T-helper 17 cell (primary cell): ENCODE measurements at places on chromosomes 7 and 10. TPM values are rescaled to one million over a fixed set of nuclear protein-coding genes. Genes with fewer than 3 reads are reported as not detected.

Gene CYP3A5
- total RNA-seq, result not detected

GRCh38 chr10:17669185-17669872 lies 25.4 kb downstream of the STAM start:
- peak overlapping the region; percentile 85 for H3K4me3 ChIP-seq
- peaks cover 3% of the 10 kb centered on the region for H3K36me3 ChIP-seq
- peak overlapping the region; percentile 95 for H3K27ac ChIP-seq
- H3K27me3 ChIP-seq, result no peaks in the 10 kb centered on the region

DNA sequence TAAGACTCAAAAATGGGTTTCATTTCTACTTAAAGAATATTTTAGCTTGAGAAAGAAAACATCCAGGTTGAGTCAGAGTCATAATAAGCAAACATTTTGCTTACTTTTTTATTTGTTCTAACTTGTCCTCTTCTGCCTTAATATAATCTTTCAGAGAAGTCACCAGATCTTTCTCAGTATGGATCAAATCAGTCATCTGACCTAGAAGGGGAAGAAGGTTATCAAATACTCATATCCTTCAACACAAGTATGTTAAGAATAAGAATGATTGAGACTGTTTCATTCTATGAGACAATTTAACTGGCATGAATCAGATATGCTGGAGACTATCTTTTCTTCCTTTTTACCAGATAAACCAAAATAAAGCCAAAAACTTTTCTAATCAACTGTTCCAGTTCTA lies 23.0 kb downstream of the P4HA1 start:
- peak overlapping the region; percentile 49 for H3K27ac ChIP-seq
- no peak overlapping the region for H3K4me3 ChIP-seq
- H3K4me1 ChIP-seq, result peaks cover 9% of the 10 kb centered on the region
- H3K36me3 ChIP-seq, result peaks cover 3% of the 10 kb centered on the region
- H3K27me3 ChIP-seq, result no peaks in the 10 kb centered on the region

DNA sequence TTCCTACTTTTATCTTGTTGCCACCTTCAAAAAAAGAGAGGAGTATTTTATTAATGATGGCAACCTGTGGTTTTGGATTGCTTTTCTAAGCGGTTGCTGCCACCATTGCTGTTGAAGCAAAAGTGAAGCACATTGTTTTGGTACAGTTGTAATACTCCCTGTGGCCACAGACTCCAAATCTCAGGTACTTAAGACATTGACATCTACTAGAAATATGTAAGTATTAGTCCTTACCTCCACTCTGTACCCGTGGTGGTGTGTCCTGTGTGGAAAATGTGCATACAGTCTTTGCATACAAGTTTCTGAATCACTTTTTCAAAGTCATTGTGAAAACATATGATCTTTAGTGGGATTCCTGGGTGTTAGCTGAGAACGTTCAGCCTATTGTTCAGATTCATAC lies 85.7 kb downstream of the ANLN start:
- no peak overlapping the region for H3K27ac ChIP-seq
- H3K27me3 ChIP-seq, result no peaks in the 10 kb centered on the region
- no peaks in the 10 kb centered on the region for H3K36me3 ChIP-seq
- no peak overlapping the region for H3K4me3 ChIP-seq

GRCh38 chr7:16880554-16880953 lies 1.2 kb downstream of the AGR3 start:
- H3K4me1 ChIP-seq, result no peaks in the 10 kb centered on the region
- no peaks in the 10 kb centered on the region for H3K36me3 ChIP-seq
- H3K27ac ChIP-seq, result no peak overlapping the region
- H3K27me3 ChIP-seq, result peaks cover 5% of the 10 kb centered on the region

Gene CLDN12
- total RNA-seq, result 1.6 TPM

DNA sequence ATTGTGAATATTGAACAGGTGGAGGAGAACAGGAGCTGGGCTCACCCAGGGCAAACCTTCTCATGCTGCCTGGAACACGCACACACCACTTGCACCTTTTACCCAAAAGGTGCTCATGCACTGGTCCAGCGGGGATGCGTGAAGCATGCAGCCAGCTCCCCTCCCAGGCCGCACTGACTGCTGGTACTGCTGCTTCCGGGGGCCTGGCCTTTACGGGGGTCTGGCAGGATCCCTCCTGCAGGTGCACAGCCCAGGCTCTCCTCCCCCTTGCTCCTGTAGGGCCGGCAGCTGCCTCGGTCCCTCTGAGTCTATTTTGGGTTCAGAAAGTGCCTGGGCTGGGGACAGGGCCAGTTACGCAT lies 221.7 kb downstream of the DNAJB6 start:
- H3K27me3 ChIP-seq, result no peaks in the 10 kb centered on the region
- no peak overlapping the region for H3K4me3 ChIP-seq
- H3K27ac ChIP-seq, result no peak overlapping the region
- H3K4me1 ChIP-seq, result no peaks in the 10 kb centered on the region
- DNase-seq, result no peak
- H3K36me3 ChIP-seq, result no peaks in the 10 kb centered on the region

GRCh38 chr10:6689036-6689435 lies 109.0 kb upstream of the PRKCQ start:
- no peak overlapping the region for H3K4me3 ChIP-seq
- peaks cover 2% of the 10 kb centered on the region for H3K36me3 ChIP-seq
- H3K27ac ChIP-seq, result no peak overlapping the region
- H3K27me3 ChIP-seq, result peaks cover 59% of the 10 kb centered on the region
- no peaks in the 10 kb centered on the region for H3K4me1 ChIP-seq

DNA sequence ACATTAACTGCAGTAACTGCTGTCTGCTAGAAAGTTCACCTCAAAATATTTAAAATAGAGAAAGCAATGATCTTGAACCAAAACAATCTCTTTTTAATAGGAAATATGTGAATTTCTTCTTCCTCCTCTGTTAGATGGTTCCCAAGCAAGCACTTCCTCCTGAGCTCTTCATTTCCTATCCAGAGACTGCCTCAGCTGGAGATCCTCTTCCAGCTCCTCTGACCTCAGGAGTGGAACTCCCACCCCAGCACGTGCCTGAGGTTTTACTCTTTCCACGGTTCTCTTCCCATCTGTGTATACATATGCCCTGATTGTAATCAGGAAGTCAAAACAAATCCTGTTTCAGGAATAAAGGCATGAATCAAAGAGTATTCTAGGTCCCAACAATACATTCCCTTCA lies 5.6 kb downstream of the DENND11 start:
- H3K4me1 ChIP-seq, result peaks cover 67% of the 10 kb centered on the region
- H3K4me3 ChIP-seq, result no peak overlapping the region
- DNase-seq, result no peak
- peak overlapping the region; percentile 61 for H3K27ac ChIP-seq
- peaks cover 2% of the 10 kb centered on the region for H3K36me3 ChIP-seq

DNA sequence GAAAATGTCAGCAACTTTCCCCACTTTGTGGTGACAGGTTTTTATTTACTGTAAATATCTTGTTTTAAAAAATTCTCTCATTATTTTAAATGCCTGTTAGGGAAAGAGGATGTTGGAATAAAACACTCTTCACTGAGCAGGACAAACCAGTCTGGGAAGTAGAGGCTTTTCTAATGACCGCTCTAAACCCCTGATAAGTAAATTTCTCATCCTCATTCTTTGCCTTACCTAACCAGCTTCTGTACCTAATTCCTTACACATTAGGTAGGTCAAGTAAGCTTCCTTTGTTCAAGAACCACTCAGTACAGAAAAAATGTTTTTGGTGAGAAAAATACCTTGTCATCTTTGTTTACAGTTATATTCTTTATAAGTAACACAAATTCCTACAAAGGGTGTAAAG lies 143.6 kb downstream of the GPR85 start:
- H3K4me3 ChIP-seq, result no peak overlapping the region
- peaks cover 9% of the 10 kb centered on the region for H3K4me1 ChIP-seq
- H3K27me3 ChIP-seq, result peaks cover 25% of the 10 kb centered on the region

Gene RGR
- not detected for total RNA-seq

- no peak overlapping the region for H3K4me3 ChIP-seq
- DNase-seq, result no peak
- no peaks in the 10 kb centered on the region for H3K4me1 ChIP-seq
- H3K36me3 ChIP-seq, result no peaks in the 10 kb centered on the region
These were observed 52.9 kb downstream of the LYZL2 start for GRCh38 chr10:30576641-30577040.

- no peak overlapping the region for H3K4me3 ChIP-seq
- H3K36me3 ChIP-seq, result no peaks in the 10 kb centered on the region
- DNase-seq, result no peak
- peaks cover 42% of the 10 kb centered on the region for H3K4me1 ChIP-seq
- H3K27me3 ChIP-seq, result no peaks in the 10 kb centered on the region
These were observed 152.8 kb downstream of the SGMS1 start for GRCh38 chr10:50470798-50471582.
